ENCODE measurements at places on chromosomes 7 and 10.

DNA sequence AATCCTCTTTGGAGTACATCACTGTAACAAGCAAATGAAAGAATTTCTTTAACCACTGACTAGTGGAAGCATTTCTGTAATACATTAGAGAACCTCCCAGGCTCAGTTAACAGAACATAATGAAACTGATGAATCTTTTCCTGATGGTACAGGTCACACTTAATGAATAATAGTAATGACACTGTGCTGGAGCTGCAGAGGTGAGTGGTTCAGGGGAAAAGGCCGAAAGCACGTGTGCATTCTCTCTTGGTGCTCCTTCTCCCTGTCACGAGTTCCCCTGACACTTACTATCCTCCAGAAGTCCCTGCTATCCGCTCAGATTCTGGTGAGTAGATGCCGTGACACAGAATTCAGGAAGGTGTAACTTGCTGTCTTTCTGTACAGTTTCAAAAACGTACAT, 8.0 kb downstream of the HIPK2 start:
- no peak for DNase-seq

GRCh38 chr7:19392246-19392645, 247.0 kb upstream of the FERD3L start:
- DNase-seq = no peak

DNA sequence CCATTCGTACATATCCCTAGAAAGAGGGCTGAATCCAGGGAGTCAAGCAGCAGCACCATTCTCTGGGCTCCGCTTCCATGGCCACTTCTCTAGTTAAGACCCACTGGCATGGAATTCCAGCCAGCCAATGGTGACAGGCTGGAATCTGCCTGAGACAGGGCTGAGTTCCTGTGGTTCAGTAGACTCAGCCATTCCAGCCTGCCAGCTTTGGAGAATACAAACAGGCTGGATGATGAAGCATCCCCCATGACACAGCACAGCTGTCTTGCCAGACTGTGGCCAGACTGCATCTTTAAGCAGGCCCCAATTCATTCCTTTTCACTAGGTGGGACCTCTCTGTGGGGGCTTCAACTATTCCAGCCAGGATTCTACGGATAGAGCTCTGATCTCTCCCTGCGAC, 329.6 kb downstream of the XPNPEP1 start:
- DNase-seq = no peak

DNA sequence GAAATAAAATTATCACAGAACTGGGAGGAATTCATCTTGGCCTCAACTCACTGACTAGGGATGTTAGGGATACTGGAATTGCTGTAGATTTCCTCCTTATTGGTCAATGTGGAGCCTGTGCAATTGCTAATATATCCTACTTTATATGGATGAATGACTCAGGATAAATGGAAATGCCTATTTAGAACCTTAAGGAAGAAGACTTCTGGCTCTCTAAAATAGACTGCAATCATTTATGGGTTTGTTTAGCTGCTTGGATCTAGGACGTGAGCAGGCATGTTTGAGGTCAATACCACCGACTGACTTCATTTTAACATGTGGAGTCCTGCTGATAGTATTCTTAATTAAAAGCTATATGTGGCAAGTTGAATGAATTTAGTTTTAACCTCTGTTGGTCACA, 1040.1 kb upstream of the LRRN3 start:
- DNase-seq = no peak

GRCh38 chr7:70474639-70475234, 657.2 kb upstream of the GALNT17 start:
- no peak for DNase-seq

- DNase-seq = no peak
These were observed 121.2 kb downstream of the EMX2 start for GRCh38 chr10:117663750-117664149.

DNA sequence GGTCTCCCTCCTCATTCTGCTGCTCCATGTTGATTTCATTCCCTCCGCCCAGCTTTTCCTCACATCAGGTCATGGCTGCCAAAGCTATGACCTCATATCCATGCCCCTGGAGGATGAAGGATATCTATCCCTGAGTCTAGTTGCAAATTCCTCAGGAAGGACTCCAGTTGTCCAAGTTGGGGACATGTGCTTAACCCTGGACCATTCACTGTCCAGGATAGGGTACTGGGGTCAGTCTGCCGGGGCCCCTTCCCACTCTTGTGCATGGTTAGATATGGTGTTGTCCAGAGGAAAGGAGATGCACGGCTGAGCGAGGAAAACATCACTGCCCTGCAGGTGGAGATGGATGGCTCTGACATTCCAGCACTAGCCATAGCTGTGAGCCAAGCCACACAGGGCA, 51.9 kb upstream of the COMTD1 start:
- DNase-seq = no peak

GRCh38 chr10:3468919-3469638, 296.5 kb upstream of the PITRM1 start:
- peak; percentile 14 for DNase-seq

- peak; percentile 82 for DNase-seq
These were observed 561 bp downstream of the PLEKHA1 start for GRCh38 chr10:122374859-122375678.

- no peak for DNase-seq
These were observed 537.7 kb downstream of the GRM8 start for GRCh38 chr7:126715076-126715475.

DNA sequence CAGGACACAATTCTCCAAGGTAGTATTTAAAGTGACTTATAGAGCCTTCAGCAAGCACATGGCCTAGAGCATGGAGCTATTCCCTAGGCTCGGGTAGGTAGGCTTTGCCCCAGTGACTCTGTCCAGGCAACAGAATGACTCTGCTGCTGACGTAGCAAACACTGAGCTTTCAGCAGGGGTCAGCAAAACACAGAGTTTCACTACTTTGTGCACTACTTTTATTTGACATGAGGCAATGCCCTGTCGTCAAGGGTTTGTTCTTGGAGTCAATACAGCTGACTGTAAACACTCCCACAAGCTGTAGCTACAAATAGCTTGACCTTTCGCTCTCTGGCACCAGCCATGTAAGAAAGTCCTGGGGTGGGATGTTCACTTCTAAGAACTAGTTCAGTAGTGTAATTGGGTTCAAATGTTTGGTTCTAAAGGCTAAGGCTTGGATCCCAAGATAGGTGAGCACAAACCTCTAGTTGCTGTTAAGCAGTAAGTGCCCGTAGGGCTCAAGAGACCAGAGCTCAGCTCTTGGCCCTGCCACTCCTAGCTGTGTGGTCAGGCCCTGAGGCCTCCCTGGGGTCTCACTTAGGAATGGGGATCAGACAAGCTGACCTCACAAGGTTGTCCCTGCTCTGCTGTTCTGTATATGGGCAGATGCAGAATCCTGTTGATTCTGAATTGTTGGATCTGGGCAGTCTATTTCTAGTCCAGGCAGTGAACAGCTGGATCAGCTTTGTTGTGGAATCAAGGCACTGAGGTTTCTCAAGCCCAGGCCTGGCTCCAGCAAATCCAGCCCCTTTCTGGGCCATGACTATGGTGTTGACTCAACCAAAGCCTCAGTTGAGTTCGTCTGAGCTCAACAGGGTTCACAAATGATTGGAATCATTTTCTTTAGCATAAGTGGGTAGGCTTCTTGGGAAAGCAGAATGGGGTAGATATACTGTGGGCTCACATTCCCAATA, 10.7 kb downstream of the NODAL start:
- DNase-seq = no peak

Data from CD4-positive, alpha-beta T cell treated with Interleukin-4 for 1 hour (primary cell).